Vein endothelial cell (primary cell): ENCODE measurements at places on chromosomes 1 and 21. TPM values are rescaled to one million over a fixed set of nuclear protein-coding genes. Genes with fewer than 3 reads are reported as not detected.

LRRC3 gene
- 2.3 and 3.2 TPM in 2 replicates for total RNA-seq

TACSTD2 gene
- total RNA-seq: 15.9 and 23.8 TPM in 2 replicates

PTPRC gene
- total RNA-seq: 0.33 TPM in 1 of 2 replicates, not detected in the other

STYXL2 gene
- total RNA-seq: not detected in 2 replicates

METTL18 gene
- total RNA-seq: 5.9 and 6.5 TPM in 2 replicates

PLA2G2D gene
- total RNA-seq: not detected in 2 replicates

LCE2B gene
- not detected in 2 replicates for total RNA-seq

GJA4 gene
- 49.3 and 269 TPM in 2 replicates for total RNA-seq

PLEKHO1 gene
- 36.9 and 51.3 TPM in 2 replicates for total RNA-seq

MRAP gene
- total RNA-seq: not detected in 2 replicates

REN gene
- total RNA-seq: 0.10 and 0.33 TPM in 2 replicates

ATP1A4 gene
- total RNA-seq: not detected in 2 replicates

AMY1C gene
- total RNA-seq: not detected in 2 replicates

AMY1B gene
- not detected in 2 replicates for total RNA-seq

ALDH9A1 gene
- 45.9 and 46.1 TPM in 2 replicates for total RNA-seq

CR1 gene
- total RNA-seq: not detected in 2 replicates

EDN2 gene
- total RNA-seq: not detected in 2 replicates

SPAG17 gene
- under 0.01 TPM in 1 of 2 replicates, not detected in the other for total RNA-seq

S100A14 gene
- not detected in 2 replicates for total RNA-seq

KDF1 gene
- total RNA-seq: not detected in 2 replicates
